ENCODE measurements at places on chromosomes 2 and 18. TPM values are rescaled to one million over a fixed set of nuclear protein-coding genes. Genes with fewer than 3 reads are reported as not detected.

DNA sequence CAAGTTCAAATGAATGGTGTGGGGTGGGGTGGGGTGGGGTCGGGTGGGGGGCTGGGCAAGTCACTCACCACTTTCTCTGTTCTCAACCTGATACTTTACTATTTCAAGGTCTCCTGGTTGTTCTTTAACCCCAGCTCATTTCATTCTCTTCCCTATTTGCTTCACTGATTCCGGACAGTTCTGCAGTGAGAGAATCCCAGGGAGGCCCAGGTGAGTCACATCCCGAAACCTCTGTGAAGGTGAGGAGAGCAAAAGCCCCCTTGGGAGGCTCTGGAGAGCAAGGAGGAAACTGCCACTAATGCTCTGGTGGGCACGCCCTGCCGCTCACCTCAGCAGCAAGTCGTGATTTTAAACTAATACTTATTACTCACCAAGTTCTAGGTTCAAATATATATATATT is 8.9 kb downstream of the EDAR start:
- no peak for DNase-seq

DNA sequence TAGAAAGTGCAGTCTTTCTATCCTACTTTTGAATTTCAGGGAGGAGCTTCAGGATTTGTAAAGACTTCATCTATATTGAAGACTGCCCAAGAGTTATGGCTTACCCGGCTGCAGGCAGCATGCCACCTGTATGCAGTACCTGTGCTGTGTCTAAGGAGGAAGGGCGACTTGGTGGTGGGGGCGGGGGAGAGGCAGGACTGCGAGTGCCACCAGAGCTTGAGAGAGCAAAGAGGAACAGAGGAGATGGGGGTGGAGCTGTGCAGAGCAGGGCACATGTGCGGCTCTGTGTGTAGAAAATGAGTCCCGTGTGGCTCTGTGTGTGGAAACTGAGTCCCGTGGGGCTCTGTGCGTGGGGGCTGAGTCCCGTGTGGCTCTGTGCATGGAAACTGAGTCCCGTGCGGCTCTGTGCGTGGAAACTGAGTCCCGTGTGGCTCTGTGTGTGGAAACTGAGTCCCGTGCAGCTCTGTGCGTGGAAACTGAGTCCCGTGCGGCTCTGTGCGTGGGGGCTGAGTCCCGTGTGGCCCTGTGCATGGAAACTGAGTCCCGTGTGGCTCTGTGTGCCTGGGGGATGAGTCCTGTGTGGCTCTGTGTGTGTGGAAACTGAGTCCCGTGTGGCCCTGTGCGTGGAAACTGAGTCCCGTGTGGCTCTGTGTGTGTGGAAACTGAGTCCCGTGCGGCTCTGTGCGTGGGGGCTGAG is 43.2 kb downstream of the LDLRAD4 start:
- no peak for DNase-seq

DNA sequence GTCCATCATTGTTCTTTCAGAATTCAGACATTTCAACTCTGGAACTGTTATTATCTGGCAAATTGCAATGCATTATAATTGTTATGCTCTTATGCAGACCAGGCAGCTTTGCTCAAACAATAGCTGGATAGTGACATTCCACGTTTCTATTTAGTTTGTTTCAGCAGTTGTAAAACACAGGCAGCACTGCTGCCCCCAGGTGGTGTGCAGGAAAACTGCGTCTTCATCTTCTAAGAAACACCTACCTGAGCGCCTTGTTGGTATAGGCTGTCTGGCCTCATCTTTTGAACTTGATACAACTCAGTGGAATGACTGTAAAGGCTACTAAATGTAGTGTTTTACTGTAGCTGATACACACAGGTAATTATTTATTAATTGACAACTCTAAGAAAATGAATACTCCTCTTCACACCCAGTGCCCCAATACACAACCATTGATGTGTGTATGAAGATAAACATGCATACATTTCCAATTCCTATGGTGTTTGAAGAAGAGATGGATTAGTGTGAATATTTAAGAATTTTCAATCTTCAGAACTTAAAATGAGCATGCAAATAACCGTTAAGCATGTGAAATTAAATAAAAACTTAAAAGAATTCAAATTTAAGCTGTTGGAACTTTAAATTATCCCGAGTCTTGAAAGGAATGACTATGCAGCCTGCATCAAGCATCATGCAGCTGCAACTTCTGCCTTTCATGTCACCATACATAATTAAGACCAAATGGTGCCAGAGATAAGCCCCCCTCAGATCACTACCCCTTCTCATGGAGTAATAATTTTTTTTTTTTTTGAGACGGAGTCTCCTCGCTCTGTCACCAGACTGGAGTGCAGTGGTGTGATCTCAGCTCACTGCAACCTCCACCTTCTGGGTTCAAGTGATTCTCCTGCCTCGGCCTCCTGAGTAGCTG is 85.6 kb downstream of the CD8B2 start:
- DNase-seq, result peak; percentile 22

GRCh38 chr18:35912332-35912731 is 60.1 kb upstream of the RMP24 start:
- DNase-seq, result no peak

CAPN13 gene
- total RNA-seq, result not detected

GRCh38 chr2:96867756-96868554 is 1.9 kb downstream of the SEMA4C start:
- DNase-seq, result no peak

DNA sequence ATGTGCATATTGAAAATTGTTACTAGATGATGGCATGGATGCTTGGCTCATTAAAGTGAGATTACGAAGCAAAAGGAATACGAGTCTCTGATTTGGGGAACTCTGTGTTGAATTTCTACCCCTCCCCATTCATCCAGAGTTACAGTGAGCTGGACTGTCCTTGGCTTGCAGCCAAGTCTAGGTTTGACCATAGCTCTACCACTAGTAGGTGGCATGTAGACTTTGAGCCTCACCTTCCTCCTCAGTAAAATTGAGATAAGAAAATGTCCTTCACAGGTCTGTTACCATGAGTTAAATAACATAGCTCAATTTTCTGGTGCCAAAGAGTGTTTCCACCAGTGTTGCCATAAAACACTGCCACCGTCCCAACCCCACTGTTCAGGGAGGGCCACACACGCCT is 727.6 kb upstream of the ID2 start:
- DNase-seq, result no peak

AKAIN1 gene
- not detected for total RNA-seq

DNA sequence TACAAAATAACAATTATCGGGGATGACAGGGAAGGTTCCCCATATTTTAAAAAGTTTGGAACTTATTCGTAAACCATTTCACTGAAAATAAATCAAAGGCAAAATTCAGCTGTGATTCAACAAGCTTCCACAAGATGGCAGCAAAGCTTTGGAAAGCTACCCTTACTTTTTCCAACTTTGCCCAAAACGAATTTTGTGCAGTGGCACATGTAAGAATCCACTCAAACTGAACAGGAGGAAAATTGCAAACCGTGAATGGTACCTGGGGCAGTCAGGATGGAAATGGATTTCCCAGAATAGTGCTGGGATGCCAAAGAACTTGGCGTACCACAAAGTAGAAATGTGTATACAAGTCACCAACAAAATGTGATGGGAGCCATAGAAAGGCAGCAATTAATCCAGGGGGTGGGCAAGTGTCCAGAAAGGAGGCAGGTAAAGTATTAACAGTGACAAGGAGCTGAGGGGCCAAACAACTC is 10.7 kb downstream of the RPL31 start:
- DNase-seq, result no peak

DNA sequence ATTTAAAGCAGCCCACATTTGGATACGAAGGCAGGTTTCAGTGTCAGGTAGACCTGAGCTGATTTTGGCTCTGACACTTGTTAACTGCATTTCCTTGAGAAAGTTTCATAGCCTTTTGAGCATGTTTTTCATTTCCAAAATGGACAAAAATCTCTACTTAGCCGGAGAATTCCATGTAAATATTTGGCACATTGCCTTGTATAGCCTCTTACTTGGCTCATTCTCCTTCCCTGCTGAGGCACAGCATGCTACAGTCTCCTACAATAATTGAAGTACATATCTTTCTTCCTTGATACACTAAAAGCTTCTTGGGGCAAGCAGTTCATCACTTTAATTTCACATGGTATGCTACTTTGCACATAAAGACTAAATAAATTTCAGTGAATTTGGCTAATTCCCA is 772.2 kb upstream of the CHAC2 start:
- no peak for DNase-seq

MAP3K19 gene
- not detected for total RNA-seq

- DNase-seq, result no peak
Observed at GRCh38 chr2:155525199-155525598, 807.3 kb downstream of the NR4A2 start.

CTNNA2 gene
- not detected for total RNA-seq
